ENCODE measurements at places on chromosomes 6 and 20.

DNA sequence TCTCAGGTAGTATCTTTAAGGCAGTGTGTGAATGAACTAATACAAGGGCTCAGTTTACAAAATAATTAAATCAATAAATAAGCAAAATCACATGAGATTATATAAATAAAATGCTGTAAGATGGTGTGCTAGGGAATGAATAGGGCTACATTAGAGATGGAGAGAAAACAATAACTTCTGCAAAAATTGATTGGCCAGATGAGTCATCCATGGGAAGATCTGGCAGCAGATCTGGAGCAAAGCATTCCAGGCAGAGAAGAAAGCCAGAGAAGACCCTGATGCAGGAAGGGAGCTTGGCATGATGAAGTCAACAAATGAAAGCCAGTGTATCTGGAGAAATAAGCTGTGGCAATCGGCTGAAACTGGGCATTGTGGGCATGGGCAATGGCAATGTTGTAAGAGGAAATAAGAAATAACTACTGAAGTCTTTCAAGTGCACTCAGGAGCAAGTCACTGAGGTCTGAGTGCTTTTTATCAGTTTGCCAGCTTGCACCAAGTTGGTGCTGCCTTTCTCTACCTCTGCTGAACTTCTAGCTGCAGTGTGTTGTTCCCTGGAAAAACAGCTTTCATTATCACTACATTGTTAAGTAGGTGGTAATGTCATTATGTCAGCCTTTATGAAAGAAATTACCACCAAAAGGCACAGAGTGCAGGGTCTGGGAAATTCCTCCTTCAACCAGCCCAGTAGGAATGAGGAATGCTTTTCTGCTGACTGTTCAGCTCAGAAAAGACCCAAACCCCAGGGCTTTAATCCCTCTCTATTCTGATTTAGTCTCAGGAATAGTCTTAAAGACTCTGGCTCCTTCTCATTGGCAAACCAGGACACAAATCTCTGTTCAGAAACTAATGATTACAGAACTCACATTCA is 231.6 kb downstream of the HTR1B start:
- no peak for DNase-seq

GRCh38 chr6:87753131-87753685 is 51.2 kb upstream of the AKIRIN2 start:
- no peak for DNase-seq

- peak; percentile 3 for DNase-seq
Measured at GRCh38 chr20:8721098-8721497, 347.8 kb upstream of the PLCB4 start.

- no peak for DNase-seq
Measured at GRCh38 chr6:133456439-133456838, 215.3 kb downstream of the EYA4 start.

DNA sequence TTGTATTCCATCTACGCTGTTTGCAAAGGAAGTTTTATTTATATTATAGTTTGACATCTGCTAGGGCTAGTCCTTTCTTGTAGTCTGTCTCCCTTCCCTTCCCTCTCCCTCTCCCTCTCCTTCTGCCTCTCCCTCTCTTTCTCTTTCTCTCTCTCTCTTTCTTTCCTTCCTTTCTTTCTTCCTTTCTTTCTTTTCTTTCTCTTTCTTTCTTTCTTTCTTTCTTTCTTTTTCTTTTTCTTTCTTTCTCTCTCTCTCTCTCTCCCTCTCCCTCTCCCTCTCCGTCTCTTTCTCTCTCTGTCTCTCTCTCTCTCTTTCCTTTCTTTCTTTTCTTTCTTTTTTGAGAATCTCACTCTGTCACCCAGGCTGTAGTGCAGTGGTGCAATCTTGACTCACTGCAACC is 137.8 kb downstream of the CDKAL1 start:
- no peak for DNase-seq
